Cortex of kidney (tissue), 1 donor: ENCODE measurements at places on chromosomes 7 and 10.

DNA sequence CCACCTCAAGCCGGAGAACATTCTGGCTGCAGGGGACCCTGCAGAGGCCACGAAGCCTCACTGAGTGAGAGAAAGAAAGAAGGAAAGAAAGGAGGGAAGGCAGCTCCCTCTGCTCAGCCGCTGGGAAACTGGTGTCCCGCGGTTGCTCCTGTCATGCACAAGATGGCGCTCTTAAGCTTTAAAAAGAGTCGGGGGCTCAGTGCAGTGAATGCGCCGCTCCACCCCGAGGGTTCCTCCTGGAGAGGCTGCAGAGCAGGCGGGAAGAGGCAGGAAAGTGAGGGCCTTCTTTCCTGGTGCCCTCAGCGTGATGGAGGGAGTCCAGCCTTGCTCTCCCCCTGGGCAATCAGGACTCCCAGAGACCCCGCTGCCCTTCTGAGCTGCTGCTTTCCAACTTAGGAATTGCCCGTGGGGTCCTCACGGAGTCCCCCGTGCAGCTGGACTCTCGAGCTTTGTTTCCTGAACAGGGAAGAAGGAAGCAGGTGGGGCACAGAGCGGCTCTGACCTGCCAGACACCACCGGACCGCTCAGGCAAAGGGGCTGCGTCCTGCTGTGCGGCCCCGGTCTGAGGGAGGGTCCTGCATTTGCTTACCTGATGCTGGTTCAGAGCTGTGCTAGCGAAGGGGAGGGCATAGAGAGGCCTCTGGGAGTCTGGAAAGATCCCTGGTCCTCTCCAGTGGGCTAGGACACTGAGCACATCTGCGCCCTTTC lies 141.9 kb upstream of the MKI67 start:
- no peak for DNase-seq

DNA sequence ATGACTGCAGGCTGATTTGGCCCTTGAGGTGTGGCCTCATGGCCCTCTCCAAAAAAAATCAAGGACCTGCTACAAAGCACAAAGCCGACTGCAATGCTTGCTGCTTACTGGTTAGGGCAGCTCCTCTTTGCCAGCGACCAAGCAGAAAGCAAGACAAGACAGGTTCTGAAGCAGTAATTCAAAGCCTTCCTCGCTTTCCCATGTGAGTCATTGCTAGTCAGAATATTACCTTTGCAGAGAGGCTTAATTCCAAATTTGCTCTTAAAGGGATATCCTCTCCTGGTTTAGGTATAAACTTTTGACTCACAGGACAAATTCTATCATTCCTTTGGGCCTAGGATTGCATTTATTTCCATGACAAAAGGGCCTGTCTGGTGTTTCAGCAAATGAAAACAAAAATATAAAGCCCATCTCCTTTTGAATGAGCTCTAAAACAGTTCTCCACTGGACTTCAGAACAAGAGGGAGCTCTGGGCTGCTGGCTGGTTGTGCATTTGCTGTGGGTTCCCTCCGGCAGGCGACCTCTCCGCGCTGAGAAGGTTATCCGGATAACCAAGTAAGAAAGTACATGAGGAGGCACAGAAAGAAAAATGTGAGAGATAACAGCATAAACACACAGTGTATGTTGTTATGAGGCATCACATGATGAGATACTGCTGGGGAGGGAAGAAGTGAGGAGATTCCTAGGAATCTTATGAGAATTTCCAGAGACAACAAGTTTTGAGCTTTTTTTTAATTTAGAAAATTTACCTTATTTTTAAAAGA lies 90.8 kb downstream of the EGFR start:
- no peak for DNase-seq

DNA sequence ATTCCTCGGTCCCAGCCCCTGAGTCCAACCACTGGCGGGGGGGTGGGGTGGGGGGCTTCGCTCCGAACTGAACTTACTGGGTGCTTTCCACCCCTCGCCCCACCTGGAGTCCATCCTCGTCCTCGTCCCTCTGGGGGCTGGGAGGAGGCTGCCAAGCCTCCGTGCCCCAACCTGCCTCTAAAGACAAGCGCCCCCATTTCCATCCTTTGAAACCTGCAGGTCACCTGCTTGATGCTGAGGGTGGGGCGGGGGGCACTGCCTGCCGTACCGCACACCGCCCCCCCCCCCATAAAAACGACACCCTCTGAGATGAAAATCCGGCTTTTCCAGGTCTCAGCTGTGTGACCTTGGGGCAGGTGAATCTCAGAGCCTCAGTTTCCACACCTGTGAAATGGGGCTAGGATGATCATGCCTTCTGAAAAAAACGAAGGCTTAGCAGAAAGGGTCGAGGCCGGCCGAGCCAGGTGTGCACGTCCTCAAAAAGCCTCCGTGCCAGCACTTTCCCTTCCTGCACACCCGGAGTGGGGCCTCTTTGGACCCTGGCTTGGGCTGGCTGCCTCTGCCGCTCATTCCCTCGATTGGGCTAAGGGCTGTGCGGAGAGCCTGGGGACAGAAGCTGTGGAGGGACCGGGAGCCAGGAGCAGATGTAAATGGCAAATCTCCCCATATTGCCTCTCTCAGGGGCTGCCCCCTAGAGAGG lies 967 bp downstream of the ELFN1 start:
- DNase-seq = no peak

- DNase-seq = no peak
These were observed 283.8 kb downstream of the PTEN start for GRCh38 chr10:88147000-88147798.

DNA sequence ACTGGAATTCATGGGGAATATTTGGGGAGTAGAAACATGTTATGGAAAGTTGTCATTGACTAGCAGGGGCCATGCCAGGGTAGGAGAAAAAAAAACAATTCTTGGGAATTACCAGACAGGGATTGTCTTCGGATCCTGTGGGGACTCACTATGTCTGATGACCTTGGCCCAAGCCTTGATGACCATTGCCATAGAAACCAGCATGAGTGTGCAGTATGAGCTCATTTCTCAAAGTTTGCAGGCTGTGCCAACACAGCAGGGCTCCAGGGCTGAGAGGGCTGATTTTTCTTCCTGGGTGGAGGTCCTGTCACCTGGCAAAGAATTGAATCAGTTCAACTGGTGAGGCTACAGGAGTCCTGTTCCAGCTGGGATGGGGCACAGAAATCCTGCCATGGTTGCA lies 198.3 kb downstream of the ADRA2A start:
- no peak for DNase-seq

DNA sequence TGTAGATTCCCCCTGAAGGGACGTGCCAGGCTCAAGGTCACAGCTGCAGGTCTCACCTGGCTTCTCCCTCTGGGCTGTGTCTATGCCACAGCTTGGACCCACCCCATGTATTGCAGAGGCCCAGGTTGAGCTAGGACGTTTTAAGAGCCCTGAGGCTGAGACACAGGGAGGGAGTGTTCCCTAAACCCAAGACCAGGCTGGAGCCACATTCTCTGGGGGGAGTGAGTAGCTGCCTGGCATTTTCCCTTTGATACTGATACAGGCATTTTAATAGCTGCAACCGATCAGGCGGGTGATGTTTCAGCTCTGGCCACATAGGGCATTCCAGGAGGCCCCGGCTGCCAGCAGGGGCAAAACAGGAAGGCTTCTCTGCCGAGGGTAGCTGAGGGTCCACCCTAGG lies 13.4 kb downstream of the COL13A1 start:
- no peak for DNase-seq

- DNase-seq = no peak
These were observed 19.7 kb upstream of the CROT start for GRCh38 chr7:87325576-87326370.

DNA sequence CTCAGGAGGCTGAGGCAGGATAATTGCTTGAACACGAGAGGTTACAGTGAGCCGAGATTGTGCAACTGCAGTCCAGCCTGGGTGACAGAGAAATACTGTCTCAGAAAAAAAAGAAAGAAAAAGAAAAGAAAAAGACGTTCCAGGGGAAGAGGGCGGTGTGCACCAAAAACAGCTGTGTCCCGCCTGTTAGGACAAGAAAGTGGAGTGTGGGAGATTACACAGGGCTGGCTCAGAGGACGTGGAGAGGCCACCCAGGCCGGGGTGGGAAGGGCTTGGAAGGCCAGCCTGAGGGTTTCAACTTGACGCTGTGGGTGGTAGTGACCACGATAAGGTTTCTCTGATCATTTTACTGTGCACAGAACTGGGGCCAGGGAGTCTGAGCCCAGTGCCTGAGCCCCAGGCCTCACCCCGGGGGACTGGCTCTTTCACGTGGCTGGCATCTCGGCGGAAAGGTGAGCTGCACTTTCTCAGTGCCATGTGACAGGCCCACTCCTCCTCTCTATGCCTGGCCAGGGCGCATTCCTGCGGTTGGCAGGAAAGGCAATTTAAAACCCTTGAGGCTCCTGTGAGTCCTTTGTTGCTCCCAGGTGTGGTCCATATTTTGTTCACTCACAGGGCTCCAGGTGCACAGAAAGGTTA lies 13.9 kb downstream of the RHBDD2 start:
- no peak for DNase-seq
